ENCODE measurements at places on chromosomes 2 and 18. TPM values are rescaled to one million over a fixed set of nuclear protein-coding genes. Genes with fewer than 3 reads are reported as not detected.

SKA1 gene
- total RNA-seq = not detected

DSG2 gene
- 66.0 TPM for total RNA-seq

DIS3L2 gene
- 42.2 TPM for total RNA-seq

NEB gene
- 16.4 TPM for total RNA-seq

DNAH6 gene
- 9.3 TPM for total RNA-seq

SERPINB3 gene
- not detected for total RNA-seq

CDH19 gene
- 4.7 TPM for total RNA-seq

PRKAG3 gene
- not detected for total RNA-seq

DNA sequence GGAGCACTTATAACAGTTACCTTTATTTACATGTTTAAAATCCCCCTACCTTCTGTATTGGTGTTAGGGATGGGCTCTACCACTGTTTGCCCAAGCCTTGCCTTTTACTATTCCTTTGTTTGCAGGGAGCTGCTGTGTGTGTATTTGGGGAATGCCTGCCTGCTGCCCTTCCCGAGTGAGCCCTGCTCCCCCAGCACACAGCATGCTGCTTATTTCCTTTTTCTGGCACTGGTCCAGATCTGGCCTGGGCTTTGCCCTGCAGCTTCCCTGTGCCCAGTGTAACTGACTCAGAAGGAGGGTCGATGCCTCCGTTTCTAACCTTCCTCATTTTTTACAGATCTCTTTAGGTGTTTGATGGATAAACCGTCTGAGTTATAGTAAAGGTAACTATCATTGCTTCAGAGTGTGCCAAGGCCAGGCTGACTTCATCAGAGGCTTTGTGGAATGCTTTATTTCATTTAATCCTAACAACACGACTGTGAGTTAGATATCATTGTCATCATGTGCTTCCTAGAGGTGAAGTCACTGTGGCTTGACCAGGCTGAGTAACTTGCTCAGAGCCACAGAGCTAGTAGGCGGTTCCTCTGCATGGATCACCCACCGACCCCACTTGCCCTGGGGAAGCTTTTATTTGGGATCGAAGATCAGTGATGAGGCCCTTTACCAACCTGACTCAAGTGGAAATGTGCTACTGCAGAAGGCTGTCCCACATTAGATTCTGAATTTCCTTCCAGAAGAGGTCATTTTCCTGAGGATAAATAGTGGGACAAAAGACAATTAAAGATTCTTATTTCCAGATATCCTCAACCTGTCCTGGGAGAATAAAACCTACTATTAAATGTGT lies 238.8 kb downstream of the ZNF407 start:
- H3K27me3 ChIP-seq = no peaks in the 10 kb centered on the region
- no peaks in the 10 kb centered on the region for H3K4me1 ChIP-seq
- no peak for DNase-seq
- no peak overlapping the region for H3K4me3 ChIP-seq

DNA sequence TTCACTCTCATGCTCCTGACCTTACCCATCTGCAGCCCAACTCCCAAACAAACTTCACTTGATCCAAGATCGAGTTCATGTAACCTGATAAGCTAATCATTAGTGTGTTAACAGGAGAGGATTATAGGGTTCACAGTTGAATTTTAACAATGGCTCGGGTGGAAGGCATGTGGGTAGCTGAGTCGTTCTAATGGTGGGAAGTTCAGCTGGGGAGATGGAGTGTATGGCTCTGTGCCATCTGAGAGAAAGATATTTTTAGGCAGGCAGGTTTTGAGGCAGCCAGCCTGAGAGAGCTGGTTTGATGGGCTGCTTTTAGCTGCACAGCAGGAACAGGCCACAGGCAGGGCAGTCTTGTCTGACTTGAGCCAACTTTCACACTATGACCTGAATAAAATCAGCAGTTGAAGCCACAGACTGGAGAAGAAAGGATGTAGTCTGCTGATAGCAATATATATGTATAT lies 17.7 kb upstream of the NFE2L2 start:
- no peak overlapping the region for H3K4me3 ChIP-seq
- H3K36me3 ChIP-seq = no peaks in the 10 kb centered on the region
- peaks cover 7% of the 10 kb centered on the region for H3K4me1 ChIP-seq
- DNase-seq = peak; percentile 44
- no peaks in the 10 kb centered on the region for H3K27me3 ChIP-seq
- H3K27ac ChIP-seq = peak overlapping the region; percentile 33

DNA sequence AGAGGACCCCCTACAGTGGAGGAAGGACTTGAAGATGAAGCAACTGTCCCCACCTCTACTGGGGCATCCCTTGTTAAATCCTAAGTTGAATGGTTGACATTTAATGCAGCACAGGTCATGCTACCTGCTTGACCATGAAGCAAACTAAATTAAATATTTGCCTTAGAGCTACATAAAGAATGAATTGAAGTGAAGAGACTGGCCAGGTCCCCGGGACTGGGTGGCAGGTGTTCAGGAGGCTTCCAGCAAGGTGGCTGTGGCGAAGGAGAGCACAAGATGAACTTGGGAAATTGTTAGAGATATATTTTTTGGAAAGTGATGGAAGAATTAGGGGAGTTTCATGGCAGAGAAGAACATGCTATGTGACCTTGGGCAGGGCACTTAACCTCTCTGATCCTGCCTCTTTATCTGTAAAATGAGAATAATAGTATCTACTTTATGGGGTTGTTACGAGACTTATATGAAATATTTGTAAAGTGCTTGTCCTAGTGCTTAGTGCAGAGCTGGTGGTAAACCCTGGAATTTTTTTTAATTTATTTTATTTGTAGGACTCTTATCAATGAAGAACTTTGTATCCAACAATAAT lies 37.3 kb downstream of the EFR3B start:
- DNase-seq = no peak
- no peak overlapping the region for H3K27ac ChIP-seq
- no peak overlapping the region for H3K4me3 ChIP-seq

GRCh38 chr18:6763524-6763923 lies 34.0 kb downstream of the ARHGAP28 start:
- no peaks in the 10 kb centered on the region for H3K27me3 ChIP-seq
- peaks cover 41% of the 10 kb centered on the region for H3K4me1 ChIP-seq
- no peak overlapping the region for H3K27ac ChIP-seq
- DNase-seq = peak; percentile 19
- H3K4me3 ChIP-seq = no peak overlapping the region

- peaks cover 25% of the 10 kb centered on the region for H3K4me1 ChIP-seq
- no peak overlapping the region for H3K27ac ChIP-seq
- H3K36me3 ChIP-seq = peaks cover 17% of the 10 kb centered on the region
- no peak overlapping the region for H3K4me3 ChIP-seq
- no peak for DNase-seq
These were observed 34.3 kb downstream of the FAM168B start for GRCh38 chr2:131058920-131059319.

GRCh38 chr2:230796280-230796862 lies 68.4 kb upstream of the ITM2C start:
- no peak for DNase-seq
- no peak overlapping the region for H3K4me3 ChIP-seq
- no peak overlapping the region for H3K27ac ChIP-seq
- H3K36me3 ChIP-seq = no peaks in the 10 kb centered on the region
- H3K27me3 ChIP-seq = no peaks in the 10 kb centered on the region

DNA sequence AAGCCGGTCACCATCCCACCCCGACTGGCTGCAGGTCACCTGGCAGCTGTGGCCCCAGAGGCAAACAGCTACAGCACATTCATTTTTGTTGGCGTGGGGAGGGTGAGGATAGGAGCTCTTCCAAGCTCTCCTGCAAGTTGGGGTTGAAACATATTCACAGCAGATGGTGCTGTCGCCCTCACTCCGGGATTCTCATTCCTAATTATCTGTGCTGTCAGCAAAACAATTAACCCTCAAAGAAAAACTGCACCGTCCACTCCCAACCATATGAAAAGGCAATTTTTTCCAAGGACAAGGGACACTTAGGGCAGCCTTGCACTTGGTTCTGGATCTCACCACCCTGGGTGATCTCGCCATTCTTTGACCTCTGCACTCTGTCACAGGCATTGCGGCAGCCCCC lies 68.6 kb downstream of the ZBTB7C start:
- no peak for DNase-seq
- H3K27me3 ChIP-seq = no peaks in the 10 kb centered on the region
- H3K27ac ChIP-seq = peak overlapping the region; percentile 72
- no peak overlapping the region for H3K4me3 ChIP-seq
- H3K4me1 ChIP-seq = peaks cover 78% of the 10 kb centered on the region

- H3K27me3 ChIP-seq = no peaks in the 10 kb centered on the region
- no peaks in the 10 kb centered on the region for H3K36me3 ChIP-seq
- peaks cover 9% of the 10 kb centered on the region for H3K4me1 ChIP-seq
- peak overlapping the region; percentile 8 for H3K4me3 ChIP-seq
These were observed 615 bp downstream of the ADNP2 start for GRCh38 chr18:80109676-80110078.

DNA sequence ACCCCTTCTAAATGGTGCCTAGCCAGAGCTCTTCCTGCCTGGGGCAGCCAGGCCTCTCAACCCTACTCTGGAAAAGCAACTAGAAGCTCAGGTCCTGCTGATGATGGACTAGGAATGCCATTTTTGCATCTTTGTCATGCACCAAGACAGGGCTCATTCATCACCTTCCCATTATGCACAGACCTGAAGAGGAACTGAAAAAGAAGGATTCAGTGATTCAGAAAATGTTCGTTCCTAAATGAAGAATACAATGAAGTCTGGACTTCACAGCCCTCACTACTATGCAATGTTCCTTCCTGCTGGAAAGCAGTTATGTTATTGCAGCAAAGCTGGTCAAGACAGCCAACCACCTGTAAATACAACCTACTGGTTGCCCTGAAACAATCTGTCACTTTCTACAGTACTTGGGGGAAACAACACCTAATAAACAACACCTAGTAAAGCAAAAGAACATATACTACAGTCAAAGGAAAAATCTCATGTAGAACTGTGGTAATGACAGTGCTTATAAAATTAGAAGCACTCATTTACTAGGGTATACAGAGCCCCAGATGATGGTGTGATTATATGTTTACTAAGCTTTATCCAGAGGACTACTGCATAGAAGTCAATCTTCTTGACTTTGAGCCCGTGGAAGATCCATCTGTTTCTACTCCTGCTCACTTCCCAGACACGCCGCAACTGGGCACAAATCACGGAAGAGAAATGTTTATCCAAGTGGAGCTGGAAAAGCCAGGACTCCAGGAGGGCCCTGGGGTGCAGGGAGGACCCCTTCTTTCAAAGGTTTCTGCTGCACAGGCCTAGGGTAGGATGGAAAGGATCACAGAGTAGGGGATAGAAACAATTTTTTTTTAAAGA lies 103.1 kb upstream of the THOC1 start:
- H3K27me3 ChIP-seq = no peaks in the 10 kb centered on the region
- H3K4me1 ChIP-seq = no peaks in the 10 kb centered on the region
- no peak for DNase-seq

DNA sequence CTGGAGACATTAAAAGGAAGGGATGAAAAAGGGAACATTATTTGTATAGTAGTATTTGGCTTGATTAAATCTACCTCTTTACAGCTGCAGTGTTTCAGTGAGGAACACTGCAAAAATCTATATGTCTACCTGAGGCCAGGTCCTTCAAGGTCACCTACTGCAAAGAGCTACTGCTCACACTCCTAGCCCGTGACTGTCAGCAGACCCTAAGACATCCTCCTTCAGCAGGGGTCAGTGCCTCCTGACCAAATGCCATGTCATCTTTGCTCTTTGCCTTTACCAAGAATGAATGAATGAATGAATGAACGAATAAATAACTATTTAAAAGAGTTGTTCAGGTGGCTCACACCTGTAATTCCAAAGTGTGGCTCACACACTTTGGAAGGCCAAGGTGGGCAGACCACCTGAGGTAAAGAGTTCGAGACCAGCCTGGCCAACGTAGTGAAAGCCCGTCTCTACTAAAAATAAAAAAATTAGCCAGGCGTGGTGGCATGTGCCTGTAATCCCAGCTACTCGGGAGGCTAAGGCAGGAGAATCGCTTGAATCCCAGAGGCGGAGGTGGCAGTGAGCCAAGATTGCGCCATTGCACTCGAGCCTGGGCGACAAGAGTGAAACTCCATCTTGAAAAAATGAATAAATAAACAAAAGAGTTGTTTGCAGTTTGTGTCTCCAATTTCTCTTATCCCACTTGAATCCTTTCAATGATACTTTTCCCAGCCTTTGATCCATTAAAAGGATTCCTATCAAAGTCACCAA lies 84.3 kb upstream of the GRB14 start:
- no peaks in the 10 kb centered on the region for H3K27me3 ChIP-seq
- no peaks in the 10 kb centered on the region for H3K36me3 ChIP-seq
- DNase-seq = no peak
- H3K4me3 ChIP-seq = no peak overlapping the region

GRCh38 chr2:201180010-201180409 lies 2.9 kb upstream of the CASP10 start:
- DNase-seq = no peak
- H3K27me3 ChIP-seq = no peaks in the 10 kb centered on the region
- H3K4me3 ChIP-seq = no peak overlapping the region
- no peaks in the 10 kb centered on the region for H3K36me3 ChIP-seq
- peaks cover 15% of the 10 kb centered on the region for H3K4me1 ChIP-seq

DNA sequence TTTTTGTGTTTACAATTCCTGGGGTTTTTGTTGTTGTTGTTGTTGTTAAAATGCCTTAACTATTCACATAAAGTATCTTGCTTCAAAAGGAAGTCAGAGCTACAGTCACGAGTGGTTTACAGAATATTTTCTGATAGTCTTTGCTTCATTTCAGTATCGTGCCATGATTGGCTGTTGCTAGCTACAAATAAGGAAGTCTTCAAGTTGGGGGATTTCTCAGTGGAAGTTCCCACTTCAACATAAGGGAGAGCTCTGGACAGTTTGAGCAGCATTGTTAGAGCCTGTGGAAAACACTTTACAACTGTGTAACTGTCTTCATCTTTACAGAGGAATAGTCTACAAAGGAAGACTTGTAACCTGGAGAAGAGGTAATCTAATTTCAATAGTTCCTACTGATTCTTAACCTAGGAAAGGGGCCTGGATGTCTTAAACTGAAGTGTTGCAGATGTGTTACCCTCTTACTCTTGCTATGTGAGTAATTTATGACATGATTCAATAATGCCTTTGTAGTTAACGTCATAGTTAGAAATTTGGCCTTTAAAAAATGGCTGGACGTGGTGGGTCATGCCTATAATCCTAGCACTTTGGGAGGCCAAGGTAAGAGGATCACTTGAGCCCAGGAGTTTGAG lies 23.4 kb upstream of the TANK start:
- H3K36me3 ChIP-seq = no peaks in the 10 kb centered on the region
- peaks cover 43% of the 10 kb centered on the region for H3K4me1 ChIP-seq
- H3K27me3 ChIP-seq = no peaks in the 10 kb centered on the region
- peak overlapping the region; percentile 77 for H3K27ac ChIP-seq
- no peak for DNase-seq

DNA sequence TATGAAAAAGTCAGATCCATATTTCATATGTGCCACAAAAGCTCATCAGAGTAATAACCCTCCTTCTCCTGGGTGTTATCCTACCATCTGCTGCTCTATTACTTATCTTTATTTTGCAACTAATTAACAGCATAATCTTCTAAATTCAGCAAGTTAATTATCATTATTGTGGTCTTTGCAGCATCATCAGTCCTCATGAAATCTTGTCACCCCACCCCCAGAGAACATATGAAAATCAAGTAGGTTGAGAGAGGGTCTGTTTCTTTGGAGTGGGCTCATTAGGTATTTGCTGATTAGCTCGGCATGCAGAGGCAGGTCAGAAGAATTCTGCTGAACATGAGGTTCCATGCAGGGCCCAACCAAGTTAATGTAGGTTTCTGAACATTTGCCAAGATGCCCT lies 64.8 kb downstream of the ATF2 start:
- peaks cover 6% of the 10 kb centered on the region for H3K36me3 ChIP-seq
- no peak overlapping the region for H3K4me3 ChIP-seq
- DNase-seq = no peak
- no peaks in the 10 kb centered on the region for H3K27me3 ChIP-seq
- H3K4me1 ChIP-seq = no peaks in the 10 kb centered on the region

- peaks cover 4% of the 10 kb centered on the region for H3K4me1 ChIP-seq
- no peak overlapping the region for H3K4me3 ChIP-seq
- DNase-seq = no peak
- H3K36me3 ChIP-seq = no peaks in the 10 kb centered on the region
These were observed 147.1 kb downstream of the PLEKHA3 start for GRCh38 chr2:178627401-178627800.
